ENCODE measurements at places on chromosomes 13 and 19.

GRCh38 chr19:41967054-41967783 is 8.1 kb upstream of the RABAC1 start:
- DNase-seq: no peak

- no peak for DNase-seq
Measured at GRCh38 chr19:28929006-28929405, 283.9 kb downstream of the UQCRFS1 start.

DNA sequence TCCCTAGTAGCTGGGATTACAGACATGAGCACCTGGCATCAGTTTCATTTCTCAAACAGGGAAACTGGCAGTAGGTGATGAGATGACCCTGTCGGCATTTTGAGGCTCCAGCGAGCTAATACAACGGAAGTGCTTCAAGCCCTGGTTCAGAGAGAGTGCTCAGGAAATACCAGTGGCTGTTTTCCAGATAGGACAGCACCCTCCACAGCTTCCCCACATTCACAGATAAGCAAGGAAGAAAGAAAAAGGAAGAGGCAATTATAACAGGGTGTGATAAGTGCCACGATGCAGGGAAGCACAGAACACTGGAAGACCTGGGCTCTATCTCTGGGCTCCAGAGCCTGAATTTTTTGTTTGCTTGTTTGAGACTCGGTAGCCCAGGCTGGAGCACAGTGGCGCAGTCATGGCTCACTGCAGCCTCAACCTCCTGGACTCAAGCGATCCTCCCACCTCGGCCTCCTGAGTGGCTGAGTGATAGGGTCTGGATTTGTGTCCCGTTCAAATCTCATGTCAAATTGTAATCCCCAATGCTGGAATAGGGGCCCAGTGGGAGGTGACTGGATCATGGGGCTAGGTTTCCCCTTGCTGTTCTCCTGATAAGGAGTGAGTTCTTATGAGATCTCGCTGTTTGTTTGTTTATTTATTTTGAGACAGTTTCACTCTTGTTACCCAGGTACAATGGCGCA is 43.5 kb downstream of the PIN1 start:
- no peak for DNase-seq

DNA sequence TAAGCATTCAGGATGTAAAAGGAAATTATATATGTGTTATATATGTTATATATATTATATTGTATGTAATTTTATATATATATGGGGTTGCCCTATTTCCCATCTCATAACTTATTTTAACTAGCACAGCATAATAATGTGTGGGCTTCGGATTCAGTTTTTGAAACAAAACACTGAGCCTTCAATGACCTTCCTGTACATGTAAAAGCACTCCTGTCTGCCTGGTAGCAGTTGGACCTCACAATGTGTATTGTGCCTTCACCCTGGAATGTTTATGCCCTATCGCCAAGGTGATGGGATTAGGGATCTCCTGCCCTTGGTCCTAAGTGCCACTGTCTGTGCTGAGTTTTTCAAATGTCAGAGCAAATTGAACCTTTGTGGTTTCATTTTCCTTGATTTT is 968.8 kb downstream of the TUBA3C start:
- no peak for DNase-seq

DNA sequence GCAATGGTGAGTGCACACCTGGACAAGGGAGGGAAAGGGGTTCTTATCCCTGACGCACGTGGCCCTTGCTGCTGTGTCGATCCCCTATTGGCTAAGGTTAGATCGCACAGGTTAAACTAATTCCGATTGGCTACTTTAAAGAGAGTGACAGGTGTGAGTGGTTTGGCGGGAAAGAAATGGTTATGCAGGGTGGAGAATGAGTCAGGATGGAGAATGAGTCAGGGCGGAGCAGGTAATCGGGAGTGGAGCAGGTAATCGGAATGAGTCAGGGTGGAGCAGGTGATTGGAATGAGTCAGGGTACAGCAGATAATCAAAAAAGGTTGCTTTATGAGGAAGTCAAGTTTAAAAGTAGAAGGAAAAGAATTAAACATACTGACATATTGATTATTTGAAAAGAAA is 24.4 kb upstream of the SIAH3 start:
- DNase-seq: no peak

- no peak for DNase-seq
Measured at GRCh38 chr13:109869312-109870237, 83.2 kb upstream of the IRS2 start.

- no peak for DNase-seq
Measured at GRCh38 chr13:78779608-78780007, 120.7 kb upstream of the OBI1 start.

DNA sequence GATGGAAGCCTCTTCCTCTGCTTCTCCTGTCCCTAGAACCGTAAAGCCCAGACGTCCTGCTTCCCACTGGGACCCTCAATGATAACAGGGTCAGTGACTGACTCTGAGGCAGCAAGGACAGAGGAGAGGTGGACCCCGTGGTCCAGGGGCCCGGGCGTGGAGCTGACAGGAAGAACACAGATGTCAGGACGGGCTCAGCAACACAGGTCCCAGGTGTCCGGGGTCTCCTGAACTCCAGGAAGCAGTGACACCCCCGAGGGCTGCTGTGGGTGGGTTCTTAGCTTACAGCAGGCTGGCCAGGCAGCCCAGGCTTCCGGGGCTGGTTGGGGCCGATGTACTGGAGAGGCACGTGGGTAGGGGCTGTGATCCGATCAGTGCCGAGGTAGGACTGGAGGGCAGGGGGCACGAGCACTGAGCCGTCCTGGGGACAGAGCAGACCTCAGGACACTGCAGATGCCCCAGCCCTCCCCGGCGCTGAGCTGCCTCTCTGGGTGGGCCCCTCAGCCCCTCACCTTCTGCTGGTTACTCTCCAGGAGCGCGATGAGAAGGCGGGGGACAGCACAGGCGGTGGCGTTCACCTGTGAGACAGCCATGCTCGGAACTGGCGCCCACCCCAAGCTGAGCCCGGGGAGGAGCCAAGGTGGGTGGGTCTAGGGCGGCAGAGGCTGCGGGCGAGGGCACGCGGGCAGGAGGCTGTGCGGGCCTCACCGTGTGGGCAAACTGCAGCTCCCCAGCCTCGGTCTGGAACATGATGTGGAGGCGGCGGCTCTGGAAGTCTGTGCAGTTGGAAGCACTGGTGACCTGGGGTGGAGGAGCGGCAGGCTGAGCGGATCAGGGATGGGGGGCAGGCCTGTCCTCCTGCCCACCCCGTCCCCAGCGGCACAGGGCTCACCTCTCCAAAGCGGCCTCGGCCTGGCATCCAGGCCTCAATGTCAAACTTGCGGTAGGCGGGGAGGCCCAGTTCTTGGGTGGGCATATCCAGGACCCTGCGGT is 3.6 kb upstream of the CCER2 start:
- DNase-seq: no peak

- DNase-seq: no peak
Measured at GRCh38 chr13:110797230-110797877, 83.9 kb downstream of the ING1 start.

DNA sequence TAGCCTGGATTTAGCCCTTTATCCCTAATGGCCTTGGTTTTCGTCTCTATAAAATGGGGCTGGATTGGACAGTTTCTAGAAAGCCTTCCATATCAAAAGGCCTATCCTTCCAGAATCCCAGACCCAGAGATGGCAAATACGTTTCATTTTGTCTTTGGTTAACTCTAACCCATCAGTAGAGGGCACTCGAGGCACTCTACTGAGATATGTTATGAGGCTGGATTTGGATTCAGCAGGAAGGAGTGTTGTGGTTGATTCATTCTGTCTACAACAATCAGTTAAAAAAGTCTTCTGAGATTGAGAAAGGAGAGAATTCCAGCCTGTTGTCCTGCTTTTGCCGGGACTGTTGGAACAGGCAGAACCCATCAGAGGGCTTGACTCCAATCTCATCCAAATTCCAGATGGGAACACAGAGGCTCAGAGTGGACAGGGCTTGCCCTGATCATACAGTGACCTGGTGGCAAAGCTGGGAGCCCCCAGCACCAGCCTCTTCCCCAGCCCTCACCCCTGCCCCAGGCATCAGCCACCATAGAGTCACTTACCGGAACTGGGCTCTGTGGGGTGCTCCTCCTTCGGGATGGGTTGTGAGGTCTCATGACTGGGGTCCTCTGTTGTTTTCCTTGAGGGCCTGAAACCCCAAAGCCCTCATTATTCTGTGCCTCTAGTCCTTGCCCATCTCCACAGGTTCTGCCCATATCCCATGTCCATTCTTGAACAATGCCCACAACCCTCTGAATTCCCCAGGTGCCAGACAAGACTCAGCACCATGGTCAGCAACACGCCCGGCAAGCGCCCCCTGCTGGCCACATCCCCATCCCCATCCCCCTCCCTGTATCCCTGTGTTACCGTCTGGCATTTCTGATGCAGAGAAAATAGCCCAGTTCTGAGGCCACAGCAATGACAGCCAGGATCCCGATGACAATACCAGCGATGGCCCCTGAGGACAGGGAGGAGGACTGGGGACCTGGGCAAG is 12.3 kb upstream of the ZNF180 start:
- peak; percentile 69 for DNase-seq

DNA sequence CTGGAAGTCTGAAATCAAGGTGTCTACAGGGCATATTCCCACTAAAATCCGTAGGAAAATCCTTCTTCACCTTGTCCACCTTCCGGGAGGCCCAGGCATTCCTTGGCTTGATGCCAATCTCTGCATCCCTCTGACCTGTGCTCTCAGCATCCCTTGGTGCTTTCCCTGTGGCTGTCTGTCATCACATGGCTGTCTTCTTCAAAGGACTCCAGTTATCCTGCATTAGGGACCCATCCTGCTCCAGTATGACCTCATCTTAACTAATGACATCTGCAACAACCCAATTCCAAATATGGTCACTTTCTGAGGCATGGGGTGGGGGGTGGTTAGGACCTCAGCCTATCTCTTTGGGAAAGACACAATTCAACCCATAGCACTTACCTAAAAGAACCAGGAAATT is 423.8 kb downstream of the IRS2 start:
- no peak for DNase-seq

GRCh38 chr13:28185256-28185655 is 46.9 kb downstream of the PAN3 start:
- no peak for DNase-seq

GRCh38 chr19:33558856-33559255 is 37.3 kb upstream of the PEPD start:
- DNase-seq: no peak

- DNase-seq: no peak
Measured at GRCh38 chr19:44032001-44032610, 6.9 kb downstream of the ZNF222 start.

GRCh38 chr19:50252111-50252886 is 48.9 kb downstream of the MYH14 start:
- peak; percentile 80 for DNase-seq

DNA sequence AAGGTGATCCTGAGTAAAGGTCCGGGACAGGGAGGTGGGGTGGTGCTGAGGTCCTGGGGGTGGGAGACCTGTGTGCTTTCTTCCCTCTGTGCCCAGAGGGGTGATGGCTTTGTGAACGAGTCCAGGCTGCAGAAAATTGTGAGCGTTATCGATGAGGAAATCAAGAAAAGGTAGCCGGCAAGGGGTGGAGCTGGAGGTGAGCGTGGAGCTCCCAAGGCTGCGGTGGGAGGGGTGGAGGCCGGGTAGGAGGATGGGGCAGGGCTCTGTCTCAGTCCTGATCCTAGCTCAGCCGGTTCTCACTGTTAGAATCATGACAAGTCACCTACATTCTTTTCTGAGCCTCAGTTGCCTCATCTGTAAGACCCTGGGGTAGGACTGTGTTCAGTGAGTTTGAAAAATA is 4.0 kb downstream of the SELENOV start:
- no peak for DNase-seq

DNA sequence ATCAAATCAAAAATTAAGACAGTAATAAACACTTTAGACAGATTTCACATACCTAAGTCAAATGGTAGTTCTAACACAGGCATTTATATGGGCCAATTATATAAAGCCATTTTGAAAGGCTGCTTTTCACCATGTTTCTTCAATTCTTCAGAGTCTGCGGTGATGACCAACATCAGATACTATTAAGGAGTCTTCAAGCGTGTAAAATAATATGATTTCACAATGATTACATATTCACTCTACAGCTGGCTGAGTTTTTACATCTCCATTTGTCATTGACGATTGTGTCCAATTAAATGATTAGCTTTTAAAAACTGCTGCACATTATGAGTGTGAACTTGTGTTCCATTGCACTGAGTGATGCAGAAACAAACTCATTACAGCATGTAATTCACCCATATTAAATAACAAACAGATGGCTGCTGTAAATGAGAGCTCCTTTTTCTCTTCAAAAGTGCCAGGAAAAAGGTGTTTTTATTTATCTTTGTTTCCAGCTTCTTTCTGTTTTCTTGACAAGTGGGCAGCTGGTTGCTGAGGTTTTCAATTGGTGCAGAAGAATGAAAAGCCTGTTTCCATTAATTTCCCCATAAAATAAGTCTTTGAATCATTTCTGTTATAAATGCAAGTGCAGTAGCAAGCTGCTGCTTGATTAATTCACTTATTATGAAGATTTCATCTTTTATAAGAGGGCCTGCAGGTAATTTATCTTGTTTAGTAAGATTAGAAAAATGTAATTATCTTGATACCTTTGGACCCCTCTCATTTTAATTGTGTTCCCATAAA is 676.1 kb upstream of the KLHL1 start:
- no peak for DNase-seq

DNA sequence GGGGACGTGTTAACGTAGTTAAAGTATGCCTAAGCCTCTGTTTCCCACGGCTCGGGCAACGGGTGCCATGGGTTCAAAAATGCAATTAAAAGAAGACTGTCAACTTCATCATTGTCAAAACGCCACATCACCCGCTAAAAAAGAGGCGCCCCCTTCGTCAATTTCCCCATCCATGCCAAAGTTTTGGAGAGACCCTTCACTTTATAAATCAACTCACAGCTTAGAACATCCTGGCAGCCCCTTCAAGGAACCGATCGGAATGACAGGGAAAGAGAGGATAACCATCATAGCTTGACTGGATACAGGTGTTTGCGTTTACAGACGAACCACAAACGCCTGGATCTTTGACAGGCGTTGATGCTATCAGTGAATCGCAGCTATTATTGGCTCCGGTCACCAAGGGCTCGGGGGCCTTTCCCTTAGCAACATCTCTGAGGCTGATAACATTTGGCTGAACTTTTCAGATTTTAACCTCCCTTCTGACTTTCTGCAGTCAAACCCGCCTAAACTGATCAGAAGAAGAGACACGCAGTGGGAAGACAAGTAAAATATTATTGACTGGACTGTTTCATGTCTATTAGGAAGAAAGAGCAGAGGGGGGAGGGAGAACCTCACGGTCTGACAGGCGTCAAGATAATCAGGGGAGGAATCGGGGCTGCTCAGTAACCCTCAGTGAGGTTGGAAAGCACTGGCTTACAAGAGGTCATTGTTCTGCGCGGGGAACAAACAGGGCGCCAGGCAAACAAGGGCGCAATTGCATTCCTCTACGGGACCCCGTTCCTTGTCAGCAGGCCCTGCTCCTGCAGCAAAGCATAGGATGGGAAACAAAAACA is 322.5 kb upstream of the ZNF507 start:
- no peak for DNase-seq
